Central memory CD8-positive, alpha-beta T cell (primary cell): ENCODE measurements at places on chromosomes 4 and X.

- no peaks in the 10 kb centered on the region for H3K4me1 ChIP-seq
- DNase-seq, result no peak
- H3K36me3 ChIP-seq, result no peaks in the 10 kb centered on the region
- no peak overlapping the region for H3K4me3 ChIP-seq
- peaks cover 45% of the 10 kb centered on the region for H3K27me3 ChIP-seq
Measured at GRCh38 chr4:24680746-24681448, 96.5 kb upstream of the DHX15 start.

- no peaks in the 10 kb centered on the region for H3K36me3 ChIP-seq
- H3K4me3 ChIP-seq, result no peak overlapping the region
- H3K4me1 ChIP-seq, result no peaks in the 10 kb centered on the region
- no peaks in the 10 kb centered on the region for H3K27me3 ChIP-seq
Measured at GRCh38 chr4:181819946-181820345, 423.3 kb upstream of the TENM3 start.

GRCh38 chr4:1658581-1658980 lies 25.5 kb downstream of the FAM53A start:
- no peak overlapping the region for H3K4me3 ChIP-seq
- no peak for DNase-seq
- H3K36me3 ChIP-seq, result no peaks in the 10 kb centered on the region
- H3K27me3 ChIP-seq, result no peaks in the 10 kb centered on the region

DNA sequence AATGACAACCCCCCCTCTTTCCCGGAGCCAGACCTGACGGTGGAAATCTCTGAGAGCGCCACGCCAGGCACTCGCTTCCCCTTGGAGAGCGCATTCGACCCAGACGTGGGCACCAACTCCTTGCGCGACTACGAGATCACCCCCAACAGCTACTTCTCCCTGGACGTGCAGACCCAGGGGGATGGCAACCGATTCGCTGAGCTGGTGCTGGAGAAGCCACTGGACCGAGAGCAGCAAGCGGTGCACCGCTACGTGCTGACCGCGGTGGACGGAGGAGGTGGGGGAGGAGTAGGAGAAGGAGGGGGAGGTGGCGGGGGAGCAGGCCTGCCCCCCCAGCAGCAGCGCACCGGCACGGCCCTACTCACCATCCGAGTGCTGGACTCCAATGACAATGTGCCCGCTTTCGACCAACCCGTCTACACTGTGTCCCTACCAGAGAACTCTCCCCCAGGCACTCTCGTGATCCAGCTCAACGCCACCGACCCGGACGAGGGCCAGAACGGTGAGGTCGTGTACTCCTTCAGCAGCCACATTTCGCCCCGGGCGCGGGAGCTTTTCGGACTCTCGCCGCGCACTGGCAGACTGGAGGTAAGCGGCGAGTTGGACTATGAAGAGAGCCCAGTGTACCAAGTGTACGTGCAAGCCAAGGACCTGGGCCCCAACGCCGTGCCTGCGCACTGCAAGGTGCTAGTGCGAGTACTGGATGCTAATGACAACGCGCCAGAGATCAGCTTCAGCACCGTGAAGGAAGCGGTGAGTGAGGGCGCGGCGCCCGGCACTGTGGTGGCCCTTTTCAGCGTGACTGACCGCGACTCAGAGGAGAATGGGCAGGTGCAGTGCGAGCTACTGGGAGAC lies 1.6 kb downstream of the PCDH10 start:
- DNase-seq, result no peak
- H3K4me1 ChIP-seq, result no peaks in the 10 kb centered on the region
- no peak overlapping the region for H3K27ac ChIP-seq
- no peak overlapping the region for H3K4me3 ChIP-seq

- H3K27me3 ChIP-seq, result peaks cover 9% of the 10 kb centered on the region
- H3K4me1 ChIP-seq, result peaks cover 8% of the 10 kb centered on the region
- no peak overlapping the region for H3K4me3 ChIP-seq
- peaks cover 4% of the 10 kb centered on the region for H3K36me3 ChIP-seq
Measured at GRCh38 chr4:16914208-16914607, 15.8 kb upstream of the LDB2 start.

DNA sequence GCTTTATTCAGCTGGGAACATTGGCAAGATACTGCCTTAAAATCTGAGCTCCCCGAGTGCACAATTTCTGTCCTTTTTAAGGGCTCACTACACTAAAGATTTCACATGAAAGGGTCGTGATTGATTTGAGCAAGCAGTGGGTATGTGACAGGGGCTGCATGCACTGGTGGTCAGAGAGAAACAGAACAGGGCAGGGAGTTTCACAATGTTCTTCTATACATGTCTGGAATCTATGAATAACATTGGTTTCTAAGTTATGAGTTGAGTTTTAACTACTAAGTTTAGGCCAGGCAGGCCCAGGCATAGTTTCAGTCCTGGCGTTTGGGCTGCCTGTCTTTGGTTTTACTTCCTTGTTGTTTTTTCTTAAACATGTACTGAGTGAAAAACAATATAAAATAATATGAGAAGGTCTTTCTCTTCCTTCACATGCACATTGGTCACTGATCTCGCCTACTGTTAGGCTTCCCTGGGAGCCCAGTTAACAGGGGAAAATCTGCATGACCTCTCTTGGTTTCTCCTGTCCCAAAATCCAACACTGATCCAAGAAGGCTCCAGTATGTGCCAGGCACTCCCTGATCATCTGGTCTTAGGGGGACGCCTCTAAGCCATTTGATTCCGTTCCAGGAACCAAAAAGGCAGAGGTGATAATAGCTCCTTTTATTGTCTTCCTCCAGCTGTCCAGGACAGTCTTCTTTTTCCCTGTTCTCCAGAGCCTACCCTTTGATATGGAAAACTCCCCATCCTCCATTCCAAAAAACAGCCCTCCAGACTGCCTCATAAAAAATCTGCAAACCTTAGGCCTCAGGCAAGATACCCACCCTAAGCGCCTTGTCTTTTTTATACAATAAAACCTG lies at the start of gene UGT2B17:
Gene UGT2B17, minus strand, starts transcription at position 51 of the 854 bp plus-strand sequence. CDS start 7,838 bp downstream, outside the sequence.
- no peak for DNase-seq
- no peak within 1 kb of the TSS for H3K27ac ChIP-seq
- H3K4me1 ChIP-seq, result no peaks in the 10 kb centered on the region
- no peaks in the 10 kb centered on the region for H3K36me3 ChIP-seq
- no peak within 1 kb of the TSS for H3K4me3 ChIP-seq

- H3K27me3 ChIP-seq, result peaks cover 41% of the 10 kb centered on the region
- no peak overlapping the region for H3K27ac ChIP-seq
- no peaks in the 10 kb centered on the region for H3K36me3 ChIP-seq
- H3K4me3 ChIP-seq, result no peak overlapping the region
Measured at GRCh38 chrX:130330706-130331105, 9.0 kb upstream of the SLC25A14 start.

DNA sequence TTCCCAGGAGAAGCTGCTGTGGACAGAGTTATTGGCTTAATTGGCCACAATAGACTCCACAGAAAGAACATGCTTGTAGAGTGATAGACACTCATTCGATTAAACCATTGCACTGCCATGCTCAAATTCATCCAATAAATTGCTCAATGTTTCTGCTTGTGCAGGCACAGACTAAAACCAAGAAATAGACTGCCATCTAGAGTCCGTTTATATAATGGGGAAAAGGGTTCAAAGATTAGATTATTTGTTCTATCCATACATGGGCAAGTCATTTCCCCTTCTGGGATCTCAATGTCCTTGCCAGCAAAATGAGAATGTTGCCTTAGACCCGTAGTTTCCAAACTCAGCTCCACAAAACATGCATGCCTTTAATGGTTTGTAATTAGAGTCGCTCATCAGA lies 8.7 kb downstream of the SMIM10 start:
- no peaks in the 10 kb centered on the region for H3K27me3 ChIP-seq
- DNase-seq, result no peak
- peaks cover 4% of the 10 kb centered on the region for H3K36me3 ChIP-seq
- H3K4me1 ChIP-seq, result peaks cover 8% of the 10 kb centered on the region

DNA sequence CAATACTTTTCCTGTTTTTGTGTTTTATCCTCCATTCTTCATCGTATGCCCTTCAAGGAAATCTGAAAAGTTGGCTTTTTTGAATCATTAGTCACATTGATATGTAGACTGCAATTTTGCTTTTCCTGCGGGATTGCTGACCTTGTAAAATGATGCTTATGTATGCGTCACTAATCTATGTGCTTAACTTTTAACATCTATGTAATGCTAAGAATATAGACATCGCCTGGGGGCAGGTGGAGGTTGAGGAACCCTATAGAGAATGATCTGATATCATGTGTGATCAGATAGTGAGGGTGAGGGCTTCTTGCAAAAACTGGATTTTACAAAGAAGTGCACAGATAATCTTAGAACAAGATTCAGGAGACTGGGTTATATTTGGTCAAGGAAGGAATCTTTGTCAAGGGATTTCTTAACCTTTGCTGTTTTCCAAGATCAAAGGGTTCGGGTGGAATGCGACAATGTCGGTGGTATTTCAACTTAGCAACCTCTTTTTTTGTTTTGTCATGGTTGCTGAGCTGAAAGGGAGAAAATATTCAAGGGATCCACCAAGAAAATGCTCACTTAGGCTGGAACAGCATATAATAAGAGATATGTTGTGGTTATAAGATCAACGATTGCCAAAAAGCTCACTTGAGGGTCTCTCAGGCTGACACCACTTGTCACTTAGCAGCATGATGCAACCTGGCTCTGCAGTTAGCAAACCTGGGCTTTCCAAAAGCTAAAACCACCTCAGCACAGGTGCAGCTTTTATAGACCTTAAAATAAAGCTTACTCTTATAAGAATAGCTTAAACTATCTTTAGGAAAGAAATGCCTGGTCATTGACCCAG lies 70.6 kb upstream of the PUDP start:
- DNase-seq, result no peak
- no peaks in the 10 kb centered on the region for H3K36me3 ChIP-seq
- H3K27me3 ChIP-seq, result no peaks in the 10 kb centered on the region
- no peaks in the 10 kb centered on the region for H3K4me1 ChIP-seq

DNA sequence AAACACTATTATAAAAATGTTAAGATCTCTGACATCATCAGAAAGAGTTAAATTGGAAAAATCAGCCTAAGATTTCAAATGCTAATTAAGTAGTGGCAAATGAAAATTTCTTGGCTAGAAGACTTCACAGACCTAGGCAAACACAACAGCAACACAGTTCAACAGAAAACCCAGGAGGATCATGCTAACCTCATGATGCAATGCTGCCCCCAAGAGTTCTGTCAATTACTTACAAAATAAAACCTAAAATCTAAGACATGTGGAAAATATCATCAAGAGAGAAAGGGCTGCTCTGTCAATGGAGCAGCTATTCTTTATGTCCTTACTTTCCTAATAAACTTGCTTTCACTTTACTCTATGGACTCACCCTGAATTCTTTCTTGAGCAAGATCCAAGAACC lies 21.0 kb downstream of the S100G start:
- H3K27ac ChIP-seq, result no peak overlapping the region
- peaks cover 7% of the 10 kb centered on the region for H3K36me3 ChIP-seq
- DNase-seq, result no peak
- no peak overlapping the region for H3K4me3 ChIP-seq
- no peaks in the 10 kb centered on the region for H3K4me1 ChIP-seq

DNA sequence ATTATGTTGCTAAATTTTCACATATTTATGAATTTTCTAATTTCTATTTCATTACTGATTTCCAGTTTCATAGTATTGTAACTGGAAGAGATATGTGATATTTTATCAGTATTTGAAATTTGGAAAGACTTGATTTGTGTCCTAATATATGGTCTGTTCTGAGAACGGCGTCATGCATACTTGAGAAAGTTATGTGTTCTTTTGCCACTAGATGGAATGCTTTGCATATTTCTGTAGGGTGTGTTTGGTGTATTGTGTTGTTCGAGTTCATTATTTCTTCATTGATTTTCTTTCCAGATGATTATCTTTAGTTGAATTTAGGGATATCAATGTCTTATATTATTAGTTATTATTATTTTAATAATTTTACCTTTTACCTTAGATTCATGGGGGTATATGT lies 110.6 kb upstream of the ITM2A start:
- no peak overlapping the region for H3K27ac ChIP-seq
- no peak for DNase-seq
- no peak overlapping the region for H3K4me3 ChIP-seq
- no peaks in the 10 kb centered on the region for H3K36me3 ChIP-seq
- H3K27me3 ChIP-seq, result peaks cover 30% of the 10 kb centered on the region
- H3K4me1 ChIP-seq, result no peaks in the 10 kb centered on the region

GRCh38 chr4:113502906-113503305 lies 258.6 kb downstream of the CAMK2D start:
- H3K4me3 ChIP-seq, result no peak overlapping the region
- no peaks in the 10 kb centered on the region for H3K4me1 ChIP-seq
- H3K36me3 ChIP-seq, result peaks cover 12% of the 10 kb centered on the region
- no peaks in the 10 kb centered on the region for H3K27me3 ChIP-seq
- no peak for DNase-seq

DNA sequence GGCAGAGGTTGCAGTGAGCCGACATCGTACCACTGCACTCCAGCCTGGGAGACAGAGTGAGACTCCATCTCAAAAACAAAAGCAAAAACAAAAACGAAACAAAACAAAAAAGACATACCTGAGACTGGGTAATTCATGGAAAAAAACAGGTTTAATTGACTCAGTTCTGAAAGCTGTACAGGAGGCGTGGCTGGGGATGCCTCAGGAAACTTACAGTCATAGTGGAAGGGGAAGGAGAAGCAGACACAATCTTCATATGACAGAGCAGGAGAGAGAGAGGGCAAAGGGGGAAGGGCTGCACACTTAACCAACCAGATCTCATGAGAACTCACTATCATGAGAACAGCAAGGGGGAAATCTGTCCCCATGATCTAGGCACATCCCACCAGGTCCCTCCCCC lies 229.5 kb downstream of the STK32B start:
- H3K27ac ChIP-seq, result no peak overlapping the region
- no peaks in the 10 kb centered on the region for H3K4me1 ChIP-seq
- H3K36me3 ChIP-seq, result no peaks in the 10 kb centered on the region
- no peak for DNase-seq
- no peaks in the 10 kb centered on the region for H3K27me3 ChIP-seq
- no peak overlapping the region for H3K4me3 ChIP-seq

- no peak overlapping the region for H3K27ac ChIP-seq
- H3K4me3 ChIP-seq, result no peak overlapping the region
- H3K36me3 ChIP-seq, result no peaks in the 10 kb centered on the region
- H3K27me3 ChIP-seq, result peaks cover 22% of the 10 kb centered on the region
Measured at GRCh38 chr4:138891631-138892031, 124.0 kb upstream of the NOCT start.

DNA sequence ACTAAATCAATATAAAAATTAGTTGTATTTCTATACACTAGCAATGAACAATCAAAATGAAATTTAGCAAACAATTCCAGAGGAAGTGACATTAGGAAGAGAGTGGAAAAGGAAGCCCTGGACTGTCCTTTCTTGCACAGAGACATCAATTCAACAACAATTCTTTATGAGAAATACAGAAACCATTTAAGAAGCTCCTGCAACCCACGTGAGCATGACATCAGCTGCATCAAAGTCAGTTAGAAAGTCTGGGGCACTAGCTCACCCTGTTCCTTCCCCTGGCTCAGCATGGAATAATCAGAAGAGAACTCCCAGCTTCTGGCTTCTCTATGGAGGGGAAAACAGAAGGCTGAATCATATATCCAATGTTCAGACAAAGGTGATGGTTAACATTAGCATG lies 48.6 kb upstream of the STARD8 start:
- peaks cover 2% of the 10 kb centered on the region for H3K36me3 ChIP-seq
- H3K4me3 ChIP-seq, result no peak overlapping the region
- H3K4me1 ChIP-seq, result no peaks in the 10 kb centered on the region
- no peak overlapping the region for H3K27ac ChIP-seq
- no peak for DNase-seq
- no peaks in the 10 kb centered on the region for H3K27me3 ChIP-seq

- H3K4me3 ChIP-seq, result no peak overlapping the region
- H3K27me3 ChIP-seq, result no peaks in the 10 kb centered on the region
- no peak for DNase-seq
- peaks cover 10% of the 10 kb centered on the region for H3K4me1 ChIP-seq
- H3K27ac ChIP-seq, result no peak overlapping the region
Measured at GRCh38 chrX:155441097-155441496, 17.3 kb downstream of the F8A3 start.
